ENCODE measurements at places on chromosomes 11 and 22.
A peak's percentile ranks its signal among the peaks of the same experiment; 100 is the strongest.

- DNase-seq: no peak
Measured at GRCh38 chr22:21622919-21623647, 6.7 kb downstream of the YDJC start.

DNA sequence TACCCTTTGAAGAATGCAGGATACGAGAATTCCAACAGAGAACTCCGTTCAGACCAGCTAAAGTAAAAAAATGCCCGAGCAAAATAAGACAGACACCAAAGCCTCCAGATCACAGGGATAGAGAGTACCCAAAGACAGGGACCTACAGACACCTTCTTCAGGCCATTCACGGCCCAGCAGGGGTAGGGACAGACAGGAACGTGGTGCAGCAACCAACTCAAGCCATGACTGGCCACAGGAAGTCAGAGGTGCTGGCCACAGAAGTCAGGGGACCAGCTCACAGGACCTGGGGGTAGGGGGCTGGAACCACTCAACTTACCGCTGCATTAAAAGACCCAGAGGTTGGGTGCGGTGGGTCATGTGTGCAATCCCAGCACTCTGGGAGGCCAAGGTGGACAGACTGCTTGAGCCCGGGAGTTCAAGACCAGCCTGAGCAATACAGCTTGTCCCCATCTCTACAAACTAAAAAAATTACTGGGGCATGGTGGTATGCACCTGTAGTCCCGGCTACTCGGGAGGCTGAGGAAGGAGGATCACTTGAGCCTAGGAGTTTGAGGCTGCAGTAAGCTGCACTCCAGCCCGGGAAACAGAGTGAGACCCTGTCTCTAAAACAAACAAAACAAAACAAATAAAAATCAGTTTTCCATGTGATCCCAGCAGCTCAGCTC, 39.9 kb upstream of the COMT start:
- DNase-seq: no peak

DNA sequence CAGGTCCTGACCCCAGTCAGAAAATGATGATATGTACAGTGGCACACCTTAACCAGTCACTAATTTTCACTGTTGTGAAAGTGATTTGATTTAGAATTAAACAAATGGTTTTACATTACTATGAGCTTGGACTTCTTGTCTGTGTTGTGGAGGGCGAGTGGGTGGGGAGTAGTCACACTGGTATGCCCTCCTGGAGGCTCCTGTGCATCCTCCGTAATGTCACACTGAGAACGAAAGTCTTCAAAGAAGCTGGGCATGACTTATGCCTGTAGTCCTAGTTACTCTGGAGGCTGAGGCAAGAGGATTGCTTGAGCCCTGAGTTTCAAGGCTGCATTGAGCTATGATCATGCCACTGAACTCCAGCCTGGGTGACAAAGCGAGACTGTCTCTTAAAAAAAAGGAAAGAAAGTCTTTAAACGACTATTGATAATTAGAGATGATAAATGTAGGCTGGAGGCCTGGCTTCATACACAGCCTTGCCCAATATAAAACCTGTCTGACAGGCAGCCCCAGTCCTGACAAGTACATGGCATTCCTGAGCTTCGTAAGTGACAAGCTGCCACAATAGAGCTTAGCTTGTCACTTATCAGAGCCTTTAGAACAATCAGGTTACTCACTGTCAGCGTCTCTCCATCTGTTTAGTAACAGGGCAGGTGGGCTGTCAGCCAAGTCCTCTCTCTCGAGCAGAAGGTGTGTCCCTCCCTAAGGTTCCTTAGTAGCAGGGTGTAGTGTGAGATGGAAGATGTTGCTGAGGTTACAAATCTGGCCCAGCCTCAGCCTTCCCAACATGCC, 5.0 kb upstream of the LIMK2 start:
- no peak for DNase-seq

DNA sequence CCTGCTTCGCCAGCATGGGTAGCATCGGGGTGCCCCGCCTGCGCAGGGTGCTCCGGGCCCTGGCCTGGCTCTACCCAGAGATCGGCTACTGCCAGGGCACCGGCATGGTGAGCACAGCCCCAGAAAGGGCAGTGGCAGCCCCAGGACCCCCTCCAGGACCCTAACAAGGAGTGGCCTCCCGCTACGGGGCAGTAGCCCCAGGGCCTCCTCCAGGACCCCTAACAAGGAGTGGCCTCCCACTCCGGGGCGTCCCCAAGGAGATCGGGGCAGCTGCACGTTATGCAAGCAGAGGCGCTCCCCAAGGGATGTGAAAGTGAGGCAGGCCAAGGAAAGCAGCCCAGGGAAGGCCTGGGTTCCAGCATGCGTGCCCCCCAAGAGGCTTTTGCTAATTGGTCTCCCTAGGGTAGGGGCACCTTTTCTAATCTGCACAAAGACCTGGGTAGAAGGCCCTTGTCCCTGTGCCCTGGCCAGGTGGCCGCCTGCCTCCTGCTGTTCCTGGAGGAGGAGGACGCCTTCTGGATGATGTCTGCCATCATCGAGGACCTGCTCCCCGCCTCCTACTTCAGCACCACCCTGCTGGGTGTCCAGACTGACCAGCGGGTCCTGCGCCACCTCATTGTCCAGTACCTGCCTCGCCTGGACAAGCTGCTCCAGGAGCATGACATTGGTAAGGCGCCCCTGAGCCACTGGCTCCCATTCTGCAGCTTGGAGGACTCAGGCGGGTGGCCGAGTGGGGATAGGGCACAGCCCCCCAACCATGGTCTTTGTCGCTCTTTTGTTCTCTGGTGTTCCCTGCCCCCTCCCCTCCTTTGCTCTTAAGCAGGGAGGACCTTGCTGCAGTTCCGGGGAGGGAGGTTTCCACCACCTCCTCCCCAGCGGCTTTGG, 35.0 kb downstream of the SGSM3 start:
- no peak for DNase-seq

DNA sequence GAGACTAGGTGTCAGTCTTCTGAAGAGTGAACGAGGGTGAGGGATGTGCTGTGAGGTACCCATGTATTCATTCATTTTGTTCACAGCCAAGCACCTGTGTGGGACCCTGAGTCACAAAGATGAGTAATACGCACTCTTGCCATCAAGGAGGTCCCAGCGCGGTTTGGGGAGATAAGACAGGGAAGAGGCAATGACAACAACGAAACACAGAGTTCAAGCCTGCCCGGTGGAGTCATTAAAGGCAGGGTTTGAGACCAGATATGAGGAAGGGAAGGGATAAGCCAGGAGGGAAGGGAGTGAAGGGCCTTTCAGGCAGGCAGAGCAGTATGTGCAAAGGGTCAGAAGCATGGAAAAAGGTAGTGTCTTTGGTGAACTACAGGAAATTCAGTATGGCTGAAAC, 4.6 kb downstream of the DCHS1 start:
- DNase-seq: no peak

- no peak for DNase-seq
Measured at GRCh38 chr11:119489087-119489486, 66.1 kb upstream of the THY1 start.

GRCh38 chr11:118364956-118365615, 5.7 kb downstream of the UBE4A start:
- no peak for DNase-seq

GRCh38 chr11:128530118-128531074, 57.0 kb downstream of the ETS1 start:
- no peak for DNase-seq

GRCh38 chr22:47148956-47149728, 386.7 kb downstream of the TBC1D22A start:
- peak; percentile 21 for DNase-seq

GRCh38 chr11:73263640-73264039, 8.5 kb upstream of the P2RY6 start:
- no peak for DNase-seq

DNA sequence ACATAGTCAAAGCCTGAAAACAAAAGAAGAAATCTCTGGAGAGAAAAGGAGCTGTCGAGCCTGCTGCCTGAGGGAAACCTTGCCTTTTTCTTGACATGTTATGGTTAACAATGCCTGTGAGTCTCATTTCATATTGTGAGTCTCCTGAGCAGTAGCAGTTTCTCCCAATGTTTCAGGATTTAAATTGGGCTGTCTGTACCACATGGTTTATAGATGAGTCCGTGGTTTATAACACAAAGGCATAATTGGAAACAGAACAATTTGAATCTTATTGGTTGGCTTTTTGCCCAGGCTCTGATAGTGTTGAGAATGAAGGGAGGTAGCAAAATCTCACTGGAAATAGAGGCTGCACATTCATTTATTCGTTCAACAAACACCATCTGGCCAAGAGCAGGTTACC, 540.9 kb downstream of the RAB38 start:
- no peak for DNase-seq

DNA sequence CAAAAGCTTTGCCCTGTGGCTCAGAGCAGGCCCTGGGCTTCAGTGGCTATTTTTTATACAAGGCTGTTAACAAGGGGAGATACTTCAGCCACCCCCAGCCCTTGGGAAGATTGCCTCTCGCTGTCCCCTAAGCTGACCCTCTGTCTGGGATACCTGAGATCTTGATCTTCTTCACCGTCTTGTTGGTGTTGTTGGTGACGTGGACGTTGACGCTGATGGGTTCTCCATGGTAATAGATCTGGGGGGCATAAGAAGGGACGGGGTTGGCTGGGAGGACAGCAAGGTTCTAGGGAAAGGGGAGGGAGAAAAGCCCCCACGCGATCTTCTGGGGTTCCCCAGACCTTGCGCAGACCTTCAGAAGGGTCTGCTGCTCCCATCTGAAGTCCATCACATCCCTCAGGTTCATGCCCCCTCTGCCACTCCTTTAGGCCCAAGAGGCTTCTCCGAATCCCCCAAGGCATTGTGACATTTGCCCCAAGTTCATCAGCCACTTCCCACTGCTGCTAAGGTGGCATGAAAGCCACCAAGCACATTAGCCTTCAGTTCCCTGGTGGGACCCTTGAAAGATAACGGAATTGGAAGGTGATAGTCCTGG, 36.7 kb downstream of the TPBGL start:
- DNase-seq: no peak

DNA sequence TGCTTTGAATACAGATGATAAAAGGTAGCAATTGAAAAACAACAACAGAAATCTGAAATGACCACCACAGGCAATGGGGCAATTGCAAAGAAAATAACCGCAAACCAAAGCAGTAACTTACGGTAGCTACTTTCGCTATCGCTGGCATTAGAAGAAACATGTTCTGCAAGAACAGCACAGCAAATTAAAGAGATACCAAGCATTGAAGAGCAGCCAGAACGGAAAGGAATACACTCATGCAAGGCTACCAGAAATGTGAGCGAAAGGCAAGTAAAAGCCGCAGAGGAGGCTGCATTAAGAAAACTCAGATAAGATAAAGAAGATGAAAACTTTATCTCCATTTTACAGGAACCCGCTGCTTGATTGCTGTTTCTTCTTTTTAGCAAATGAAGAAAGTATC, 194.1 kb upstream of the CCDC90B start:
- no peak for DNase-seq

DNA sequence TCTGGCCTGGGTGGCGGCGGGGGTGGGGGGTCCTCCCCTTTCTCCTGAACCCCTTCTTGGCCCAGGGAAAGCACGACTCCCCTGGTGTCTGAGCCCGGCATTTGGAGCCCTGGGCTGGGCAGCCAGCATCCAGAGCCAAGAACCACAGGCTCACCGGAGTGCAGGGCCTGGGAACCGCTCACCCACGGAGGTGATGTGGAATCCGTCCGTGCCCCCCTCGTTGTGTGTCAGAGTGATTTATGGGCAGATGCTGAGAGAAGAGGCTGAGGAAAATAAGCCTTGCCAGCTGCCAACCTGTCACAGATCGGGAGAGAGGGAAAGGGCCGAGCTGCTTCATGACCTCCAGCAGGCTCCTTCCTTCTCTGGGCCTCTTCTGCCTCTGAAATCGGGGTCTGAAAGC, 33.7 kb downstream of the WNT11 start:
- no peak for DNase-seq

- DNase-seq: no peak
Measured at GRCh38 chr11:131454490-131454889, 84.1 kb downstream of the NTM start.

- no peak for DNase-seq
Measured at GRCh38 chr11:13852481-13852880, 110.0 kb upstream of the SPON1 start.

DNA sequence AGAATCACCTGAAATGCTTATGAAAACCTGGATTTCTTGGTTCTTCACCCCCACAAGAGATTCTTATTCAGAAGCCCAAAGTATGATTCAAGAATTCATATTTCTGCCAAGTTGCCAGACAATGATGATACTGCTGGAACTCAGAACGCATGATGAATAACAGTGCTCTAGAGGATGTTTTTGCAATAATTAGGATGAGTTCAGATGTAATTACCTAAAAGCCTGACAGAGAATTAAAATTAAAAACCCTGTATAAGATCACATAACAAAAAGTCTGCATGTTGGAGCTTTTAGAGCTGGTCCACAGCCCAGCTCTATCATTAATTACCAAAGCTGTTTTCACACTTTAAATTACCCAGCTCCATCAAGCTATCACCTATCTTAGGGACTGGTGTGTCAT, 211.8 kb downstream of the LUZP2 start:
- DNase-seq: no peak

DNA sequence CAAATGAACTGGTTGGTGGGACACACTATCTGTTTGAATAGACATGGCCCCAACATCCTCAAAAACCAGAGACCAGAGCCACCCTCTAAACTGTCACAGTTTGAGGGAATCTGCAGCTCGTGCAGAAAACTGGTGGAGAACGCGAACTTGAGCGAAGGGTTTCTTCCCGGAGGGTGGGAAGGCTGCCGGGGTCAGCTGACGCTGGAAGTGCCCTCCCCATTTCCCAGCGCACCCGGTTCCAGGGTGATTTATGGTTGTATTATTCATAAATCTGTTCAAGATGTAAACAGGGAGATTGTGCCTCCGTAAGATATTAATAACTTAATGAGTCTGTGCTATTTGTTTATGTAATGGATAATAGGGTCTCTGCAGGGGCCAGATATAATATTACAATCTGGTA, 1396.7 kb downstream of the BRD1 start:
- no peak for DNase-seq

- no peak for DNase-seq
Measured at GRCh38 chr11:71181566-71181965, 70.8 kb downstream of the SHANK2 start.

GRCh38 chr22:27682437-27682836, 119.1 kb downstream of the MN1 start:
- no peak for DNase-seq

- no peak for DNase-seq
Measured at GRCh38 chr11:105524286-105524685, 85.6 kb upstream of the GRIA4 start.

DNA sequence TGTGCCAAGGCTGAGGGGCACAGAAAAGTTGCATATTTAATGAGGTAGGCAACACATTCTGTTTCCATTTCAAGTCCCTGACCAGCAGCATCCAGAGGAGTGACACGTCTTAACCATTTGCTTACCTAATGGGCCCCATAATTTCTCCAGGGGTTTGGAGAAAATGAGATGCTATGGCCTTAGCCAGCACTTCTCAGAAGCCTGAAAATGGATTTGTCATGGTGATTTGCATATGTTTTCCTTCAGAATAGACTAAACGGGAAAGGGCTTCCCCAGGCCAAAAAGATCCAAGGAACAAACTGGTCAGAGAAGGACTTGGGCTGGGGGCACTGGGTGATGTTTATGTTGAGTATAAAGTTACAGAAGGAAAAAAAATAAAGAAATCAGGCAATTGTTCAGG, 16.7 kb downstream of the CSRP3 start:
- DNase-seq: no peak

- DNase-seq: no peak
Measured at GRCh38 chr11:11975201-11976092, 33.0 kb downstream of the DKK3 start.

- DNase-seq: no peak
Measured at GRCh38 chr11:83041126-83041525, 30.6 kb downstream of the RAB30 start.
